ENCODE measurements at places on chromosomes 12 and 14.

- DNase-seq: no peak
Measured at GRCh38 chr12:42402821-42403411, 76.9 kb downstream of the PPHLN1 start.

GRCh38 chr14:23568600-23569331, 1.2 kb upstream of the AP1G2 start:
- no peak for DNase-seq

- DNase-seq: no peak
Measured at GRCh38 chr14:99938376-99938775, 126.8 kb upstream of the EVL start.

GRCh38 chr12:30753233-30753632, 1.5 kb downstream of the CAPRIN2 start:
- DNase-seq: no peak

- no peak for DNase-seq
Measured at GRCh38 chr12:71786829-71787228, 32.2 kb downstream of the RAB21 start.

DNA sequence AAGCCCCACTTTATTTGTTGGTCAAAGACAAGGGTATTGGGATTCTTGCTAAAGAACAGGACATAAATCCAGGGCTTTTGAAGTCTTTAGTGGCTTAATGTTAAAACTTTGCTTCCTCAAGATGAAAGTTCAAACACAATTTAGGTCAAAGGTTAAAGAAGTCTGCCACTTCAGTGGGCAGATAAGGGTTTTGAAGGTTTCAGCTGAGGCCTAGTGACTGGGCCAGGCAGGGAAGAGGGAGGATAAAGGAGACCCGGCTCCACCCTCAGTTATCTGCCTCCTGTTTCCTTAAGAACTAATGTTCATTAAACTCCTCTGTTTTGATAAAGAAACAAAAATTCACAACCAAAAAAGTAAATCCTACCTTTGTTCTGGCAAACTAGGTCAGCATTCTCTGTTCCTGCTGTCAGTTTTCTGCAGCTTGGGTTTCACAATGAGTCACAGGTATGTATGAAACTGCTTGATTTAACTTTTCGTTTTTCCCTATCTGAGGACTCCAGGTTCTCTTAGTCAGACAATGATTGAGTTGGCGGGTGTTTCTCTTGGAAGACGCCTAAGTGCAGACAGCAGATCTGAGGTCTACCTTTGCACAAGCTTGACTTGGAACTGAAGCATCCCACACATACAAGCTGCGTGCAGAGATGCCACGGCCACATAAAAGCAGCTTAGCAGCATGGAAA, 208.3 kb downstream of the EXOC5 start:
- DNase-seq: no peak

GRCh38 chr14:71749613-71750238, 182.5 kb upstream of the RGS6 start:
- DNase-seq: no peak

GRCh38 chr12:94258593-94258992, 110.2 kb downstream of the PLXNC1 start:
- no peak for DNase-seq

DNA sequence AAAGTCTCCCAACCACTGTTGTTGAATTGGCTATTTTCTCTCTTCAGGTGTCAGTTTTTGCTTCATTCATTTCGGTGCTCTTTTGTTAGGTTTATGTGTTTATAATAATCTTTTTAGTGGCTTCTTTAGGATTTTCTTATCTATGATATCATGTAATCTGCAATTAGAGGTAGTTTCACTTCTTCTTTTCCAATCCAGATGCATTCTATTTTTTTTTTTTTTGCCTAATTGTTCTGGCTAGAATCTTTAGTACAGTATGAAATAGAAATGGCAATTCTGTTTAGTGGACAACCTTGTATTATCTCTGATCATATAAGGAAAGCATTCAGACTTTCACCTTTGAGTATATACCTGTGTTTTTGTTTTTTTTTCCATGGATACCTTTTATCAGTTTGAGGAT, 17.4 kb downstream of the CNOT2 start:
- no peak for DNase-seq

- DNase-seq: no peak
Measured at GRCh38 chr14:100370003-100370402, 46.9 kb downstream of the SLC25A47 start.

GRCh38 chr12:106866426-106867080, 89.2 kb upstream of the TMEM263 start:
- no peak for DNase-seq

GRCh38 chr12:3015356-3015755, 56.2 kb downstream of the TEAD4 start:
- DNase-seq: no peak

GRCh38 chr14:21917699-21918436, 244.2 kb upstream of the OR4E1 start:
- DNase-seq: no peak

DNA sequence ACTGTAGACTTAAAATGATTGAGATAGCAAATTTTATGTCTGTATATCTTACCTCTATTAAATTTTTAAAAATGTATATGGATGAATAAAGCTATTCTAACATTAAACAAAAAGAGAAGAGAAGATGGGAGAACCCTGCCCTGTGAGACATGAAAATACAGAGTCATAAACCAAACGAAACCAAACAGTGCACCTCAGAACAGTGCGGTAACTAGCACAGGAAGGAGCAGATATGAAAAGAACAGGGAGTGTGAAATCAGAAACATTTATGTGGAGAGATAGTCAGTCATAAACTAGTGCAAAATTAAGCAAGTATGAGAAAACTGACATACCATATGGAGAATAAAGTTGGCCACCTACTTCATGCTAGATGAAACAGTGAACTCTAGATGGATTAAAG, 135.1 kb downstream of the ERC1 start:
- no peak for DNase-seq

GRCh38 chr14:95774265-95775160, 60.6 kb upstream of the TCL1A start:
- no peak for DNase-seq

- no peak for DNase-seq
Measured at GRCh38 chr12:118986050-118986449, 4.7 kb downstream of the SRRM4 start.

GRCh38 chr12:53205747-53206419, 1.2 kb downstream of the ITGB7 start:
- no peak for DNase-seq

GRCh38 chr12:132071040-132071810, 72.9 kb downstream of the DDX51 start:
- no peak for DNase-seq

DNA sequence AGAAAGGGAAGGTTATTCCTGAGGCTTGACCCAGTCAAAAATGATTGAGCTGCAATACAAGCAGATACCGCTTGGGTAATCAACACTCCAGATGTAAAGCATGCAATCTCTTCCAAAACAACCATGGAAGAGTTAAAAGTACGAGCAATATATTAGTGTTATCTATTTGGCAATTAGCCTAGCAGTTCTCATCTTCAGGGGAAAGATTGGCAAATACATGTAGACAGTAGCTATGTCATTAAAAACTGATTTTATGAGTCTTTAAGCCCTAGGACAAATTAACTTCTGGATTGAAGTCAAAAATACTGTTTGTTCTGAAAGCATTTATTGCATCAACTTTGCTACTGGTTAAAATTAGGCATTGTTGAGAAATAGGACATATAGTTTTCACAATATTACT, 9.3 kb upstream of the GYS2 start:
- DNase-seq: no peak

GRCh38 chr12:28776220-28776619, 372.9 kb upstream of the FAR2 start:
- DNase-seq: no peak

DNA sequence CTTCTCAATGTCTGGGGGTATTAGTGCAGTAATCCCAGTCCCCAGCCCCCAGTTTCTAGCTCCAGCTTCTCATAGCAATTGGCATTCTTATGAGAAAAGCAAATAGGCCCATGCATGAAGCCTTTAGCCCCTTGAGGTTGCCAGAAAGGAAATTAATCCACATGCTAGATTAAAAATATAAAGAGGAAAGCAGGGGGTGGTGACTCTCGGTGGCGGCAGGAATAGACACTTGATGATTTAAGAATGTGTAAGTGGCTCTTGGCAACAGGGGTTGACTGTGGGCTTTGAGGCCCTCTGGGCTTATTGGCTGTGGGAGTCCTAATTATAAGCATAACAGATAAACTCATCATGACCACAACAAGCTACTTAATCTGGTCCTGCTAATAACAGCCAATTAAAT, 1367.3 kb upstream of the FLRT2 start:
- DNase-seq: no peak

DNA sequence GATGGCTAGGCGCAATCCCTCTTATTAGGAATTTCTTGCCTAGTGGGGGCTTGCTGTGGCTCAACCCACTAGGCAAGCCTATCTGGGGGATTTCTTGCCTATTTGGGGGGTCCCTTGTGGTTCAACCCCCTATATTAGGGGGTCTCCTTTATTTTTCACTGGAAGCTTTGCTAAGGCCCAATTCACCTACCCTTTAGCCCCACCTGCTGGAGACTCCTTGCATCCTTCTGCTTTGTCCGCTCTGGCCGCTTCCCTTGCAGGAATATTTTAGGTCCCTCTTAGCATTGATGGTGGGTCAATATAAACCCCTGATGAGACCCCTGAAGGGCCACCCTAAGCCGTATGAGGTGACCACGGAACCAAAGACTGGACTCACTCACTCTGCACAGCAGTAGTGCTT, 1552.1 kb downstream of the AACS start:
- no peak for DNase-seq

GRCh38 chr12:132741620-132742019, 20.0 kb downstream of the ANKLE2 start:
- no peak for DNase-seq

DNA sequence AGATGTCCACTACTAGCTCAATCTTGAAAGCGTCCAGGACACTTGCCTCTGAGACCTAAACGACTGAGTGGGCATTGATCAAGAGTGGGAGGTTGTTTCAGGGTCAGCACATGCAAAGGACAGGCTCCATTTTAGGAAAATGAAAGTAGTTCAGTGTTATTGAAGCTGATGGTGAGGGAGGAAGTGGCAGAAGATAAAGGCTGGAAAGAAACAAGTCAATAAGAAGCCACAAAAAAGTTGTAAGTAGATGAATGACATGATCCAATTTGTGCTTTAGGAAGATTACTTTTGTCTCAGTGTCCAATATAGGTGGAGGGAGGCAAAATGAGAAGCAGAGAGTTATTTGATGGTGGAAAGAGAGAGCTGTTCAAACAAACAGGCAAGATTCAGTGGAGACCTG, 22.0 kb downstream of the GPR65 start:
- no peak for DNase-seq

DNA sequence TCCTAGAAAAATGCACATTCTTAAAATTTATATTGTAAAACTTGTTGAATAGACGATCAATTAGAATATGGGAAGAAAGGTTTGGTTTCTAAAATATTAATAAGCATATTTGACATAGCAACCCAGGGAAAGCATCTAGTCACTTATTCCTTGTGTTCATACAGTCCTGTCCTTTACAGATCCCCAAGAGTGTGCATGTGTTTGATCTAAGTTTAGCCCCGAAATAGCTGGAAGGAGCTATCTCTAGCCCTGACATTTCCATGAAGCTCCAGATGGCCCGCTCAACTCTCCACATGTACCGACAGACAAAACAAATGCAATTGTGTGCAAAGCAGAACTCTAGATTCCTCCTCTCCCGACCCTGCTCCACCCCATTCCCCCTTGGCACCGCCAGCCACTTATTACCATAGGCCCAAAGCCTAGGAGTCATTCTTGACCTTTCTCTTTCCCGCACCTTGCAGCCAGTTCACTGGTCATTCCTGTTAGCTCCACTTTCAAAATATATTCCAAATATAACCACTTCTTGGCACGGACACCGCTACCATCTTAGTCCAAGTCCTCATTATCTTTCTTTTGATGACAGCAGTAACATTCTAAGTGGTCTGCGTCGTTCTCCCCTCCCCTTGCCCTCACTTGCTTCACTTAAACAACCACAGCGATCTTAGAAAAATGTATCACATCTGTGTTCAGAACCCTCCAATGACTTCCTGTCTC, 45.4 kb upstream of the GZMB start:
- DNase-seq: no peak

- DNase-seq: no peak
Measured at GRCh38 chr14:94907626-94908261, 137.8 kb upstream of the GSC start.

DNA sequence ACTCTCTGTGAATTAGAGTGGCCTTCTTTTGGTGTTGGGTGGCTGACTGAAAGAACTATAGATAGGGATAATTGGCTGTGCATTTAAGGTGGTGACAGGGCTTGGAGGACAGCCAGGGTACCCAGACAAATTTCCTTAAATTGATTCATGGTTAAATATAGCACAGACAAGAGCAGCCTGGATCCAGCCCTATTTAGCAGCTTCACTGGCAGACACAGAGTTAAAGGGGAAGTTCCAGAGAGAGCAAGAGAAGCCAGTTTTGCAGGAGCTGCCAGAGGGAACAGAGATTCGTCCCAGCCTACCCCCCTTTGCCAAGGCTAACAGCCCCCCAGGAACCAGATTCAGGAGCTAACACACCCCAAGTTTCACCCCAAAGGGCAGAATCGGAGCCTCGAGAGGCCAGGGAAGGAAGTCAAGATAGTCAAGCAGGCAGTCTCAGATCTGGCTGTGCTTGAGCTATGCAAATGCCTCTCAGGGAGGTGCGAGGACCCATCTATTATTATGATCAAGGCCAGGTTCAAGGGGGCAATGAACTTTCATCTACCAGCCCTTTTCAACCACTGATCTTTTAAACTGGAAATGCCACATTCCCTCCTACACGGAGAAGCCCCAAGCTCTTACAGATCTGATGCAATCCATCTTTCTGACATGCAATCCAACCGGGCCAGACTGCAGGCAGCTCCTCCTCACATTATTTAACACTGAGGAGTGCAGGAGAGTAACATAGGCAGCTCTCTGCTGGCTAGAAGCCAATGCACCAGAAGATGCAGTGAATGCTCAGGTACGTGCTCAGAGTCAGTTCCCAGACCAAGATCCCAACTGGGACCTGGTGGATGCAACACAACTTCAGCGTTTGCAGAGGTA, 58.2 kb downstream of the DHRS2 start:
- DNase-seq: no peak

DNA sequence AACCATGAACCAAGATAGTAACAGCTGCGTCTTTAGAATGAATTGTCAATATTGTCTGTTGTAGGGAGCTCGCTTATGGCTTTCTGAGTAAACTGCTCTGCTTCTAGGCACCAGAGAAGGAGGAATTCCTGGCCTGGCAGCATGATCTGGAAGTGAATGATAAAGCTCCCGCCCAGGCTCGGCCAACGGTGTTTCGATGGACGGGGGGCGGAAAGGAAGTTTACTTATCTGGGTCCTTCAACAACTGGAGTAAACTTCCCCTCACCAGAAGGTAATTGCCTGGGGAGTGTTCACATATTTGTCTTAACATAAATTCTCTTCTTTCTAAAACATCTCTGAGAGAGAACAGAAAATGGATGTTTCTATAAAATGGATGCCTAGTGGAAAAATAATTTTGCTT, 4.3 kb downstream of the PRKAB1 start:
- no peak for DNase-seq

DNA sequence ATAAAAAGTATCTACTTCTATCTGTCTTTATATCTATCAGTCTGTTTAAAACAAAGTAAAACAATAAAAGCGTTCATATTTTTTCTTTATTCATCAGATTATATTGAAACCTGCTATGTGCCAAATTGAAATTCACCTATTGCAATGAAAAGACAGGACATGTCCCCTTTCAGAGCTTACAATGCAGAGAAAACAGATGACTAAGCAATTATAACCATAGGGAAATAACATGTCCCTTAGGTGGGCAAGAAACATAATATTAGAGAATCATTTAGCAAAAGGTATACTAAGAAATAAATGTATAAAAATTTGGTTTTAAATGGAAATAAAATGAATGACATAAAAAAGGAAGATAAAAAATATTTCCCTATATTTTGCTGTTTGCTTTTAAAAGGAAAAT, 1421.3 kb downstream of the FSCB start:
- no peak for DNase-seq

All from activated CD4-positive, CD25-positive, alpha-beta regulatory T cell (primary cell).